ENCODE measurements at places on chromosomes 4 and X.

DNA sequence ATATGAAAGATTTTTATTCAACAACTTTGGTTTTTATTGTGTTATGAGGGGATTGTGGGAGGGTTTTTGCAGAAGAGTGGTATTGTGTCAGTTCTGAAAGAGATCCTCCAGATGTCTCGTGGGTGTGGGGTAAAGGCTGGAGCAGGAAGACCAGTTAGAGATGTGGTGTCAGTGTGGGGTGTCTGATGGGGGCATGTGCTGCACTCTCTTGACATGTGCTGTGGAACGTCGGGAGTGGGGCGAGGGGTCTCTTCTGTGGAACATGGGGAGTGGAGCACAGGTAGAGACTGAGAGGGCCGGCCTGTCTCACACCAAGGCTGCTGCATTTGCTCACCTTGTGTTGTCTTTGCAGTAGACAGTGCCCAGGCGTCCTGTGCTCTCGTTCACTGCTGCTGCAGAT, 37.6 kb downstream of the FAM193A start:
- DNase-seq: no peak

GRCh38 chr4:81747242-81747930, 275.7 kb upstream of the RASGEF1B start:
- no peak for DNase-seq

DNA sequence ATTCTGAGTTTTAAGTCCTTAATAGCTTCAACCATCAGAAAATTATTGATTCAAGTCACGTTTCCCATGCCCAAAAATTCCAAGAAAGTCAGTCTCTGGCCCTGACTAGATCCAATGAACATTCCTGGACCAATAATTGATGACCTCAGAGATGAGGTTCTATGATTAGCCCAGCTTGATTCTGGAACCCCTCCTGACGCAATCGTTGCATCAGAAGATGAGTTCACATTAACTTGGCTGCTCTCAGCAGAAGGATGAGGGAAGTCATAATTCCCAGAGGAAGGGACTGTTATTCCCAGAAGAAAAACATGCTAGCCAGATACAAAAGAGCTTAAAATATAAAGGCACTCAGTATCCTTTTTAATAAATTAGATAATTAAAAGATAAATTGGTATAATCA, 34.3 kb upstream of the CPEB2 start:
- DNase-seq: no peak

DNA sequence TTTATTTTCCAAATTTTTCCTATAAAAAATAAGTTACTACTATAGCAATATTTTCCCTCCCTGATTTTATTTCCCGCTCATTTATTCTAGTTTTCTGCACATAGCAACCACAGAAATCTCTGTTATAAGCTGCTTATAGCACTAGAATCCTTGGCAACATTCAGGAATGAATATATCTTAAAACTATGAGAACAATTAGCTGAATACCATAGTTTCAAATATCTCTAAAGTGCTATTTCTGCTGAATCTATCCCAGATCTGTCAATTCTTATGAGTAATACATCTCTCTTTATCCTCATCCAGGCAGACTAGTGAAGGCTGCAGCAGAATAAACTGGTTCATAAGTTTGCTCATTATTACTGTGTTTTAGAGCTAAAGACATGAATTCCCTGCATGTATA, 622.9 kb upstream of the DIPK2B start:
- DNase-seq: no peak

- no peak for DNase-seq
Measured at GRCh38 chr4:185358959-185359358, 36.8 kb downstream of the LRP2BP start.

Measured in sigmoid colon (tissue), 7 donors.